ENCODE measurements at places on chromosomes 12 and 14.

DNA sequence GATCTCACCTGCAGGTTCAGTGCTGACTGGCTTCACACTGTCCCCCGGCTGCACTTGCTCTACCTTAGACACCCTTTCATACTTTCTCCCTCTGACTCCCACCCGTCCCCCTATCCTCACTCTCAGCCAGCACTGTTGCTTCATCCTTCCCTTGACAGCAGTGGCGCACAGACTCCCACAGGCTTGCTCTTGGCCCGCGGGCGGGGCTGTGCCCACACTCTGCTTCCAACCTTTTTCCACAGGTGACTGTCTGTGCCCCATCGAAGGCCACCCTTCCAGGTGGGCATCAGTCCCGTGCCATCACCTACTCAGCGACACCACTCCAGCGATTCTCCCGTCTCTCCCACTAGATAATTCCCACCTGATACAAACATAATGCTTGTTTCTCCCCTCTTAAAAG is 1.0 kb upstream of the RPS6KL1 start:
- no peak for DNase-seq

DNA sequence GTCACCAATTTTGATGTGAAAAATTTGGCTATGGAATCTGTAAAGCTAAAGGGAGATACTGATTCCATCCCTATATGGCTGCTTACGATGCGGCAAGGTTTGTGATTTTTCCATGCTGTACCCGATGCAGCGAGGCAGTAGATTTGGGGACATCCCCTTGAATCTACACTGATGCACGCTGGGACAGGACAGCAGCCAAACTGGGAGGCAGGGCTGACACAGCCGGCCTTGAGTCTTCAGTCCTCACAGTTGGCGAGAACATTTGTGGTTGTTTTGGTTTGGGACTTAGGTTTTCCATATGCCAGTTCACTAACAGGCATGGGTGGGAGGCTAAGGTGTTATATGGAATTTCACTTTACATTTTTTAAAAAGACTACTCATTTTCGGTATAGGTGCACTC is 3.8 kb downstream of the GALNT16 start:
- DNase-seq: no peak

DNA sequence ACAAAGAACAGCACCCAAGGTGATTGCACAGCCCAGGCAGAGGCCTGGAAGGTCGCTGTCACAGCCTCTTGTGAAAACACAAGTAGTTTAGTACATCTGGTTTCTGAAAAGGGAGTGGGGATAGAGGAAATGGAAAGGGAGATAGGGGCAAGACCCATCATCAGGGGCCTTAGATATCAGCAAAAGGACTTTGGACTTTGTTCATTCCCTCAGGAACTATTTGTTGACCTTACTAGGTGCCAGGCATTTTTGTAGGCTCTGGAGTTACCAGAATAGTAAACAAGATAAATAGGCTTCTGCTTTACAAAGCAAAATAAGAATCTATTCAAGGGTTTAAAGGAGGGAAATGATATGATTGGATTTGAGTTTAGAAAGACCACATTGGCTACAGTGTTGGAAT is 199.4 kb upstream of the CDKN3 start:
- no peak for DNase-seq

DNA sequence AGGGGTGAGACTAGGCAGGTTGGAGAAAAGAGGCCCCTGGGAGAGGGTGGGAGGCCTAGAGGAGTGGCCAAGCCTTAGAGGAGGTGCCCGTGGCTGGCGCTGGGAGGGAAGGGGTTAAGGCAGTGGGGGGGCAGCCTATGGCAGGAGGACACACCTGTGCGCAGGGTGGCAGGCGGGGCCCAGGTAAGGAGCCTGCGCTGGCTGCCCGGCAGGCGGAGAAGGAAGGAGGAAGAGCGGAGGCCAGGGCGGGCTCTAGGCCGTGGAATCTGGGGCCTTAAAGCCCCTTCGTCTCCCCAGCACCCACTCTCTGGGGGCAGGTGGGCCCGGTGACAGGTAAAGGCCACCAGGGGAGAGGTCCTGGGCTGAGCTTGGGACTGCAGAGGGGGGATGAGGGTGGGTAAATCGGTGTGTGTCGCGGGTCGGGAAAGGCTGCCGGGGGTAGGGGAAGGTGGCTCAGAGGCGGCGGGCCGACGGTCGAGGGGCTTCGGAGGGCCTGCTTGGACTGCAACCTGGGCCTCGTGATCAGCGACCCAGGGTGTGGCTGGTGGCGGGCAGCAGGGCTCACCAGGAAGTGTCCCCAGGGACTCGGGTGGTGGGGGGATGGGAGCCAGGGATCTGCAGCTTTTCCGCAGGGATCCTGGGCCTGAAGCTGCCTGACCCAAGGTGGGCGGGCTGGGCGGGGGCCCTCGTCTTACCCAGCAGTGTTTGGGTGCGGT is 7.3 kb downstream of the PHB2 start:
- no peak for DNase-seq

- no peak for DNase-seq
These were observed 4.4 kb downstream of the ZBTB42 start for GRCh38 chr14:104805326-104805678.

DNA sequence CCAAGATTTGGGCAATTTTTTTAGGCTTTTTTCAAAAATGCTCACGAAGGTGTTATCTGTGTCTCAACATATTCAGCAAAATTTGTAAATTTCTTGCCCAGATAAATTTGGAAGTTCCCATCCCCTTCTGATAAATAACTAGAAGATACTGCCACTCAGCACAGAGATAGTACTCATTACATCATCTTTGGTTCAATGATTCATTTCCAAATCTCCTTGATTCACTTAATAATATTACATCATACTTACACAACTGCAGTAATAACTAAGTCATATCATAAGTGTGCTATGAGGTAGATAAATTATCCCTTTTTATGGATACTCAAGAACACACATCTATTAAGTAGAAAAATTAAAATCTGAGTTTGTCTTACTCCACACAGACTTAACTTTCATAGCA is 89.4 kb downstream of the RPAP3 start:
- no peak for DNase-seq

GRCh38 chr12:57455374-57456144 is 452 bp downstream of the INHBE start:
- DNase-seq: no peak

- DNase-seq: no peak
These were observed 491.0 kb downstream of the SNAPC1 start for GRCh38 chr14:62253171-62253570.

- no peak for DNase-seq
These were observed 11.9 kb downstream of the PTGDR start for GRCh38 chr14:52279408-52279807.

DNA sequence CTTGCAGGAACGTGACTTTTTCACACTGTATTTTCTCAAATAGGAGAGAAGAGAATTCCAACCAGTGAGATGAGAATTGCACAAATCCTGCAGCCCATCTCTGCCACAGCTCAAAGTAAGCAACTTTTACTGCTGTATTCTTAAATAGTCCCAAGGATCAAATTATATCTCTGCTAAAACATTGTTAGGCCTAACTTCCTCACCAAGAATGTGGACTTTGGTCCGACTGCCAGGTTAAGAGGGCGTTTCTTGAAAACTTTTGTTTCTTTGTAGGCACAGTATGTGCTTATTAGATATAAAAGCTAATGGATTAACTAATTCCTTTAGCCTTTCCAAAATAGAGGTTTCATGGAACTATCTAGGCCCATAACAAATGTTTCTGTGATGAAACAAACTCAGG is 61.4 kb upstream of the IFNG-AS1 start:
- no peak for DNase-seq

DNA sequence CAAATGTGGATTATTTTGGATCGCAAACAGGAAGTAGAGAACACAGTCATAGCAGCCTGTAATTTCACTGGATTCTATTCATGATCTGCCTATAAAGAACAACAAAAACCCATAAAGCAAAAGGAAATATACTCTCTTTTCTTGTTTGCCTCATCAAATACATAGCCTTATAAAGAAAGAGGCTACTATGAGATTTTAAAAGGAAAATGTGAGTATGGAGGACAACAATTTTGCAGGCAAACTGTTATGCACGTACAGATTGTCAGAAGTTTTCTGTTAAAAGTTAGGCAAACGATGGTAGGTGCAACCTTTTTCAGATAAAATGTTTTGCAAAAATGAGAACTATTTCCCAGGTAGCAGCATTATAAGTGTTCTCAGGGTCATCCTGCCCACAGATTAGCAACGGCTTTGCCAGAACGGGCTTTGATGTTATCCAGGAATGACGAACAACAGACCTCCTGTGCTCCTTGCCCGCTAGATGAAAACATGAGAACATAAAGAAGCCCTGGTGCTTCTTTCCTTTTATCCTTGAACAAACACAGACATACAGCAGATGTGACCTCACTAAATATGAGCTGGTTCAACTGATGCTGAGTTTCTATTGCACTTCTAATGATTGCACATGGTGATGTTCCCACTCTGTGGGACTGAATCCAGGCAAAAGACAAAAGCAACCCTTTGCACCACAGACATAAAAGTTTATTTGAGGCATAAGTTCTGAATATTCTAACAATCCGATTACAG is 88.1 kb downstream of the ITPR2 start:
- no peak for DNase-seq

GRCh38 chr12:49538510-49539403 is at the start of gene KCNH3:
TSS of gene KCNH3 (plus strand) at chr12:49539030. CDS start at chr12:49539417, 387 bp downstream.
- DNase-seq: peak; percentile 65

- DNase-seq: no peak
These were observed 60.7 kb upstream of the BCAT1 start for GRCh38 chr12:25009496-25010092.

DNA sequence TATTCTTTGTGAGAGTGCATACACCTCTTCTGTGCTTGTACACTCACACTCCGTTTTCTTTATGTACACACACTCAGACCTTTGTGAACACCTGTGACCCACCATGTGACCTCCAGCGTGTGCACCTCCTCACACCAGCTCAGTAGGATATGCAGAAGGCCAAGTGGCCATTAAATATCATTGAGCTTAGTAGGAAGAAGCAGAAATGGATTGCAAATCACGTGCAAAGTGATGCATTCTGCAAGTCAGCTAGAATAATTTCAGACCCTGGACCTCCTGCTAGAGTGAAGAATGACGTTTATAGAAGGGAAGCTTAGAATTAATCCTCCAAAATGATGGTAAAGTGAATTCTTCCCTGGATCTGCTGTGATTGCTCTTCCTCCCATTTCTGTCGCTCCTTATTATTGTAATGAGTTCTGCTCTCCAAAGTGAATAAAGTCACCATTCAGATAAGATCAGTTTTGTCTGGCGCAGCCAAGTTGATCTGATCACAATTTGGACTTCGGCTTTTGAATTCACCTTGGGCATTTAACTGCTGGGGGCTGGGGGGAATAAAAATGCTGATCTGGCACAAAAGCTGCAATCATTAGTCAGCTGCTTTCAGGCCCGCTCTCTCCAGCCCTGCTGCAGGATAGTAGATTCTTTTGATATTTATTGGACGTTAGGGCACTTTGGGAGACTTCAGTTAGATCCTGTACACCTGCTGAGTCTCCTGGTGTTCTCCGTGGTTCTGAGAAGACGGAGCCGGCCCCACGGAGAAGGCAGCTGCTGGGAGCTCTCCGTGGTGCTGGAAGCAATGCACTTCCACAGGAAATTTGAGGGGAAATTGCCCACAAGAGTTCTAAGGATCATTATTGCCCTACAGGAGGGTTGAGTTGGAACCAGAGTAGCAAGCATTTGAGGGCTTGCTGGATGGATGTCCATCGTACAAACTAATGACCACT is 12.4 kb upstream of the NRXN3 start:
- no peak for DNase-seq

DNA sequence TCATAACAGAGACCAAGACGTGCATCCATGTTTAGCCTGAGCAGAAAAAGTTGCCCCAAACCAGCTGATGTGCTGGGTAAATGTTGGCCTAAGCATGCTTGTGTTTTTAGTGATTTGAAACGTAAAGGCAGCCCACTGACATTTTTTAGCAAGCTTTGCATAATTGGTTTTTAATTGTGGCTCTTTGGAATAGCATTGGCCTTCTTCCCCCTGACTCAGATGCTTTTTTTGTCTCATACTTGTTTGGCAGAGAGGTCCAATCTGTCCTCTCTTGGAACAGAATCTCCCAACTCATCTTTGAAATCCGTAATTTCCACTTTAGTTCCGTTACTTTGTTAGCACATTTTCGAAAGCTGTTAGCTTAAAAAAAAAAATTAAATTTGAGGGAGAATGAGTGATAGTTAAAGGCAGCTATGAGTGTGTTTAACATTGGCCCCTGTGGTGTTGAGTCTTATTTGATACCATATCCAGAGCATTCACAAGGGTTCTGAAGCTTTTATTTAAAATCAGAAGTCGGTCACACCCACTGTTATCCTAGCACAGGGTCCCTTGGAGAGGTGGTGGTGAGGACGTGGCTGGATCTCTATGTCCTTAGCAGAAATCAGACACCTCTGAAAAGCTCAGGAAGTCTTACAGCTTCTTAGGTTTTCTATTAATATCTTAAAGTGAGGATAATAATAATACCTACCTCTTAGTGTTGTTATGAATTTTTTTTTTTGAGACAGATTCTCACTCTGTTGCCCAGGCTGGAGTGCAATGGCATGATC is 15.6 kb downstream of the JDP2 start:
- DNase-seq: no peak

Measured in stimulated activated CD4-positive, alpha-beta T cell treated with anti-CD3 and anti-CD28 coated beads, Interleukin-2, amount 100 ng/mL, for 48 hours (primary cell).